ENCODE measurements at places on chromosomes 2 and 18.

- DNase-seq, result no peak
Measured at GRCh38 chr2:36059691-36060090, 295.9 kb upstream of the CRIM1 start.

DNA sequence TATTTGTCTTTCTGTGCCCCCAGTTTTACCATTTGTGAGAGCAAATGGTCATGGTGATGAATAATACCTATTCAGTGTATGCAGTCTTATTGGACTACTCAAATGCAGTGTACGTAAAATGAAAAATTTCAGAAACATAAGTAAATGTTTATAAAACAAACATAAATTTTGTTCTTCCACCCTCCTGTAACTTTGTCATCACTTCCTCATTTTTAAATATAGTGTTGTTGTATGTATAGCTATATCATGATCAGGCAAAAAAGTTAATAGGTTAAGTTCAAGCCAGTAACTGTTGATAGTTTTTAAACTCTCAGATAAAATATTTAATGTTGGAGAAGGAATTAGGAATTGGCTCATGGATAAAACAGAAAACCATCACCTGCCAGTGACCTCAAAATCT is 93.2 kb downstream of the KLF7 start:
- DNase-seq, result no peak

DNA sequence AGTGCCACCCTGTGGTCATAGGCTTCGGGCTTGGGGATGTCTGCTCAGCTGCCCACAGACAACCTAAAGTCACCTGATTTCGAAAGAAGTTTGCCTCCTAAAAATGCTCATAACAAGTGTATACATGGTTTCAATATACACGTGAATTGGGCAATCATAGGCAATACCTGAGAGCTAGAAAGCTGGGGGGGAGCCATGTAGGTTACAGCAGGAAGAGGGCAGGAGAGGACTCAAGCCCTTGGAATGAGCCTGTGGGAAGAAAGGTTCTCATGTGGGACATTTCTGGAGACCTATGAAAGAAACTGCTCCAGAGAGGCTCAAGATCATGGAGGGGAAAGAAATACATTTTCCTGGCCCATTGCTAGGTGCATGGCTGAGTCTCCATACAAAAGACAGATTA is 109.7 kb downstream of the ACOXL start:
- no peak for DNase-seq

DNA sequence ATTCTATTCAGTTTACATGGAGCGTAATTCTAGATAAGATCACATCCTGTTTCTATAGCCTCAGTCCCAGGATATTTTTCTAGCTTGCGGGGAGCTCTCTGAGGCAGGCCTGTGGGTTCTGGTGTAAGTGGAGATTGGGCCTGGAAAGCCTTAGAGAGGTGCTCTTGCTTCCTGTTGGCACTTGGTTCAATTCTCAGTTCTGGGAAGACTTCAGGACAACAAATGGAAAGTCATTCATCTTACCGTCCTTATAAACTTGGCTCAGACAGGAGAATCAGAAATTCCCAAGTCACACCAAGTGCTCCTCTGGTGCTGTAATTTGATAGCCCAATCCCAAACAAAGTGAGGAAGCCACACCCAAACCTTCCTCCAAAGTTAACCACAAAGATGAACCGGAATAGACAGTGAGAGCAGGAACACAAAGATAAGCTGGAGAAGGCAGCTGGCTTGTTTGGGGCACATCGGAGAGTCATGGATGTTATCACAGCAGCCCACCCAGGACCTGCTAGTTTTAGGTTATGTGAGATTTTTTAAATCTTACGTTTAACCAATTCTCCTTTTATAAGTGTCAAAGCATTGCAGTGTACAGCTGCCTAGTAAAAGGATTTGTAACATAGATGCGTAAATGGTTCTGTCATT is 144.3 kb upstream of the MAP3K20 start:
- no peak for DNase-seq

- no peak for DNase-seq
Measured at GRCh38 chr2:128435576-128436478, 117.2 kb upstream of the HS6ST1 start.

DNA sequence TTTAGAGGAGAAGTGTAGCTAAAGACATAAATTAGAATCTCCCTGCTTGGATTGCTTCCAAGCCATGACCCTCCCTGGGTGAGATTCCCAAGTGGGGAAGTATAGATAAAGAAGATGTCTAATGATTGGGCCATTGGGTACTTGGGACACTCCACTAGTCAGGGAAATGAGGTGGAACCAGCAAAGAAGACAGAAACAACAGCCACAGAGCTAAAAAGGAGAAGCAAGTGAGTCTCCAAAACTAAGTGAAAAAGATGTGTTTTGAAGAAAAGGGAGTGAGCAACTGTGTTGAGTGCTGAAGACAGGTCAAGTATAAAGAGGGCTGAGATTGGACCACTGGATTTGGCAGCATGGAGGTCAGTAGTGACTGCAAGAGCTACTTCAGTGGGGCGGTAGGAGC is 276.7 kb upstream of the STON1 start:
- no peak for DNase-seq

- DNase-seq, result no peak
Measured at GRCh38 chr2:155223781-155224406, 525.4 kb downstream of the KCNJ3 start.

DNA sequence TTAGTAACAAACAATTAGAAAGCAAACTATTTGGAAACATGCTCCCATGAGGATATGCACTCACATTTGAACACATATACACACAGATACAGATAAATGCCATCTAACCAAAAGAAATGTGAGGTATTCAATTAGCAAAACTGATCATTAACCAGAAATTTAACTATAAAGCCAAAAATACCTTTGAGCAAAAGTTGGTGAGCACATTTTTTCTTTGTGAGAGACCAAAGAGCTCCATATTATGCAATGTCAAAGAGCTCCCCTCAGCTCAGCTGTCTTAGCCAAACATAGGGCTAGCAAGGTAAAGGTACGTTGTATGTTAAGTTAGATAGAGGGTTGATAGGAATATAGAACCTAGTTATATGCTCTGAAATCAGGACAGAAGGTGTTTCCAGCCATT is 43.8 kb downstream of the CYBRD1 start:
- no peak for DNase-seq

DNA sequence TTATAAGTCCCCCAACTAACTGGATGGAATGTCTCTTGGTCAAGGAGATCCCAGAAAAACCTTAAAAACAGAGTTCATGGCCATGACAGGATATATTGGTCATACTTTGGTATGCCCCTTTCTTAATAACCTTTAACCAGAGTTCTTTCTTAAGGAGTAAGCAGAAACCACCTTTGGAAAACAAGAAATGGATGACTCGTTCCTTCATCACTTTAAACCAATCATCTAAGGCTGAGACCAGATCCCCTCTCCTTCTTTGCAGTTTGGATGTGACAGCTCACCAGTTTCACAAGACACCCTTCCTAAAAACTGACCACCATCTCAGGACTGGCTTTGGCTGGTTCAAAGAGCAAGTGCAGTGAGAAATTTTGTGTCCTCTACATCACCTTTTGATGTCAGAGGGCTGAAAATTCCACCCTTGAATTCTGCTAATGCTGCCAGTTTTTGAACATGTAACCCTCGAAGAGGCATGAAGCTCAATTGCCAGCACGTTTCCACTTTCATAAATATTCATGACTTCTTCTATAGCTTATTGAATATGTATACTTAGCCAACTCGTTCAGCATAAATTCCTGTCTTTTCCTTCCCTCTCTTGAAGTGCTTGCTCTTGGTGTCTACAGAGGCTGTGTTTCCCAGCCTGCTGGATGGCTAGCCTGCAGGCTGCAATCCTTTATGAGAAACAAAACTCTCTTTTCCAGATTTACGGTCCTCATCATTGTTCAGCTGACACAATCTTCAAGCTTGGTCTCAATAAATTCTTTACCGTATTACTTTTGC is 1323.5 kb upstream of the TMEFF2 start:
- DNase-seq, result no peak

- DNase-seq, result no peak
Measured at GRCh38 chr2:151029406-151030157, 232.1 kb downstream of the RBM43 start.

DNA sequence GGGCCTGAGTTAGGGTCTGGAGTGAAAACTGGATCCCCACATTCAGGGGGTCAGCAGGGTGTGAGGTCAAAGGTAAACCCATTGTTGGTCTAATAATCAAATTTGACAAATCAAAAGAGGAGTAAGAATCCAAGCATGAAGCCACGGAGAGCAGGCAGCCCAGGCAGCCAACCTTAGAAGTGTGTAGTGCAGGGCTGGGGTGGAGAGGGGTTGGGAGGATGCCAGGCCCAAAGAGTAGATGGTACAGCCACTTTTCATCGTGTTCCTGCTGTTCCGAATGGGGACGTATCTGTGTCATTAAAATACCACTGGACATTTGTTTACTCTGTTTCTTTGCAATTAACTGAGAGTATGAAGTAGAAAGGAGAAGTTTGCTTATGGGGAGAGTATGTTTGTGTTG is 16.5 kb upstream of the SPTBN1 start:
- no peak for DNase-seq

DNA sequence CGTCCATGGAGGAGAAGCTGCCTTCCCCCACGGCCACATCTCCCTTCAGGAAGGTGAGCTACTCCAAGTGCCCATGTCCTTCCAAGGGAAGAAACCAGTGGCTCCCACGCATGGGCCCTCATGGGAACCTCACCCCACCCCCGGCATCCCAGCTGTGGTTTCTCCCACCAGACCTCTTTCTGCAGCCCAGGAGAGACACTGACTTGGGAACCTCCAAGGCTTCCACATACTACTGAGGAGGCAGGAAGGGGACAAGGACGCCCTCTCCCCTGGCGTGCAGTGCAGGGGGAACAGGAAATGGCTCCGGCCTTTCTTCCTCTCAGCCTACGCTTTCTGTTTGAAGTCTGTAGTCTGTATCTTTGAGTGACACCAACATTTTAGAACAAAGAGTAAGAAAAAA is 104.5 kb upstream of the EPC2 start:
- no peak for DNase-seq

GRCh38 chr2:60527762-60528161 is 25.7 kb downstream of the BCL11A start:
- no peak for DNase-seq

DNA sequence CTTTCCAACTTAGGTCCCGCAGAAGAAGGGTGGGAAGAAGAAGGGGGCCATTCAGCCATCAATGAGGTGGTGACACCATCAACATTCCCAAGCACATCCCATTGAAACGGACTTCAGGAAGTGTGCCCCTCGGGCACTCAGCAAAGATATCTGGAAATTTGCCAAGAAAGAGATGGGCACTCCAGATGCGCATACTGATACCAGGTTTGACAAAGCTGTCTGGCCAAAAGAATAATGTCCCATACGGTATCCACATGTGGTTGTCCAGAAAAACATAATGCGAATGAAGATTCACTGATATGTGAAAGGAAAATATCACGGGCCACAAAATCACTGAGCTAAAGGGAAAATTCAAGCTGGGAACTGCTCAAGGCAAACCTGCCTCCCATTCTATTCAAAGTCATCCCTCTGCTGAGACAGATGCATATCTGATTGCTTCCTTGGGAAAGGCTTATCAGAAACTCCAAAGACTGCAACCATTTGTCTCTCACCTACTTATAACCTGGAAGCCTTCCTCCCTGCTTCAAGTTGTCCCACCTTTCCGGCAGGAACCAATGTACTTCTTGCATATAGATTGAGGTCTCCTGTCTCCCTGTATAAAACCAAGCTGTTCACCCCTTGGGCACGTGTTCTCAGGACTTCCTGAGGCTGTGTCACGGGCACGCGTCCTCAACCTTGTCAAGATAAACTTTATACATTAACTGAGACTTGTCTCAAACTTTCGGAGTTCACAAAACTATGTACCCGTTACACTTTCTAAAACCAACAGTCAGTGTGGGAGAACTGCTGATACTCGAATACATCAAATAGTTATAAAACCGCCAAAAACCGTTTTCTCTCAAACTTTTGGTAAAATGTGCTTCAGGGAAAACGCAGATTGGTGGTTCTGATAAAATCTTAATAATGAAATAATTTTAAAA is 1.3 kb upstream of the PDK1 start:
- no peak for DNase-seq

DNA sequence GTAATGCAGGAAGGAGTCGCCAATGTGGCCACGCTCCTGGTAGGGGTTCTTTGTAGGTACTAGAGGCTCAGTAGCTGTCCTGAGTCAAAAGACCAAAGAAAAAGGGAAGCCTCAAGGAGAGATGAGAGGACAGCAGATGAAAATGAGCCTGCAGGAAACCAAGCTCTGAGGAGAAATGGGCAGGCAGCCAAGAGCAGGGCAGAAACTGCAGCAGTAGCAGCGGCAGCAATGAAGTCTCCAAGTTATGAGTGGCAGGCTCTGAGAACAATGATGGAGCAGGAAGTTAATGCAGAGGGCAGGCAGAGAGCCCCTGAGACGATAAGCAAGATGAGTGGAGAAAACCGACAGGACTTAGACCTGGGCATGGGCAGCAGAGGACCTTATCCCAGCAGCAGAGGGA is 48.2 kb upstream of the TMEM200C start:
- no peak for DNase-seq

- DNase-seq, result no peak
Measured at GRCh38 chr2:238244151-238244550, 4.3 kb upstream of the HES6 start.

DNA sequence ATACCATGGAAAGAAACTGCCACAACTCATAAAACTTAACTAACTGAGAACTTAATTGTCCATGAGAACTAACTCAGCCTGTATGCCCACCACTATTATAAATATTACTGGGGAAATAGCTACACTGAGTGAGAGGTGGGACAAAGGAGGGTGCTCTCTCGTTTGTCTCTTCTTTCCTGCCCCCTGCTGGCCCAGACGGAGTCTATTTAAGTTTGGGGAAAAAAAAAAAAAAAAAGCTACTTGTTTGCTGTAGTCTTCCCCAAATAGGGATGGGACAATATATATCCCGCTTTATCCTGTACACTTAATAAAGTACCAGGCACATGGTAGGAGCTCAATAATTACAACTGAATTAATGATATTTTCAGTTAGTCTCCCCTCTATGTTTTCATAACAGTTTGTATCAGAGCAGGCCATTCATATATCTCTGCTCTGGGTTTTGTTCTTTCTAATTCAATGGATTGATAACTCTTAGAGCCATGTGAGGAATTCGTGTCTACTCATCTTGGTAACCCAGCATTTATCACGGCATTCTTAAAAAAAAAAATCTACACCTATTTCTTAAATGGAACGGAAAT is 647.6 kb upstream of the PKDCC start:
- no peak for DNase-seq

- DNase-seq, result no peak
Measured at GRCh38 chr2:125643128-125643527, 1012.8 kb upstream of the GYPC start.

DNA sequence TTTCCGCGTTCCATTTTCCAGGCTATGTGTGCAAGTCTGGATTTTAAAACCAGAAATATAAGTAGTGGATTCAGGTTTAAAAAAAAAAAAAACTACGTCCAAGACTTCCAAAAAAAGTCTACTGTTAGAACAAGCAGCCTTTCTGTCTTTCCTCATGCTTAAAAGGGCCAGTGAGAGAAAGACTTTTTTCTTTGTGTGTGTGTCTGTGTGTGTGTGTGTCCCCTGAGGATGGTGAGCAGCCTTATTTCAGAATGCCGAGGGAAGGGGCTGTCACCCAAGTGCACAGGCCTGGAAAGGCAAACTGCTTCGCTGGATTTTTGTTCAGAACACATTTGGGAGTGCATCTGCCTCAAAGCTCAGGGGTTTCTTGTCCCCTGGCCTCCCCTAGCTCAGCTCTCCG is 98.8 kb downstream of the ZBTB7C start:
- DNase-seq, result no peak

GRCh38 chr2:236833501-236834073 is 252.1 kb upstream of the COPS8 start:
- no peak for DNase-seq
